ENCODE measurements at places on chromosomes 5 and 9. TPM values are rescaled to one million over a fixed set of nuclear protein-coding genes. Genes with fewer than 3 reads are reported as not detected.
A peak's percentile ranks its signal among the peaks of the same experiment; 100 is the strongest.

- no peak for DNase-seq
Measured at GRCh38 chr9:2972475-2972874, 128.6 kb upstream of the PUM3 start.

The PCDHGA8 gene
- 3.3 TPM for total RNA-seq

The FGF1 gene
- not detected for total RNA-seq

The EDIL3 gene
- 6.8 TPM for total RNA-seq

DNA sequence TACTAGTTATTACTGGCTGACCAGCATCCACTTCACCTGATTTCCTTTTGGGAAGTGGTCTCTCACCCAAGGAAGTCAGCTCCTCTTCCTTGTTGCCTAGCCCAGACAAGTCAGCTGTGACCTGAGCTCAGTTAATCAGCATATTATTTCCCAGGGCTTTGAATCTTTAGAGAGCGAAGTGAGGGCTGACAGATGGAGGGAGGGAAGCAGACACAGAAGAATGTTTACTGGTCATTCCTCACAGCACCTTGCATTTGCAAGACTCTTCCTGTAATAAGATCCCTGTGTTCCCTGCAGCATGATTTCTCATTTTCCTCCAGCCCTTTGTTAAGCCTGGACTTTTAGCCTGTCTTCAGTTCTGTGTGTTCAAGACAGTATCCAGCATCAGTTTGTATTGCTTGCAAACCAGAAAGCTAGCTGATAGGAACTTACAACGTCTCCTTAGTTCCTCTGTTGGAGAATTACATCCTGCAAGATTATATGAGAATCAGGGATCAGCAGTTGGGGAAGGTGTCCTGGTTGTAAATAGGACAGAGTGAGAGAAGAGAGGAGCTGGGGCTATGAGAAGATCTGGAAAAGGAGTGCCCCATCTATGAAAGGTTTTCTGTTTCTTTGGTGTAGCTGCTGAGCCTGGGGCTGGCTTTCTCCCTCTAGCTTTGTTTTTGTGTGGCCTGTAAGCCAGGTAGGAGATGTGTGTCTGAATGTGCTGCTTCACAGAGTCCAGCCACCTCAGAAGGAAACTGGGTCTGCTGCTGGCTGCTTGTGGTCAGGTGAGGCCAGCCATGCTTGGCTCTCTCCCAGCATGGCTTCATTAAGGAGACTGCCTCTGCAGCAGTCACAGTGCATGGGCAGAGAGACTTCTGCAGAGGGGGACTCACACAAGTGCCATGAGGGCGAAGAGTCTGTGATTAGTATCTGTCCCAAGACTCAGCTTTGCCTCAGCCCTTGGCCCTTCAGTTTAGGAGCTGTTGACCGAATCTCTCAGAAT lies 50.3 kb downstream of the MAN2A1 start:
- DNase-seq, result no peak

The ADAMTSL1 gene
- 11.5 TPM for total RNA-seq

- DNase-seq, result no peak
Measured at GRCh38 chr5:91140657-91141056, 242.5 kb downstream of the ARRDC3 start.

GRCh38 chr9:123373447-123373923 lies 17.5 kb downstream of the CRB2 start:
- DNase-seq, result no peak

- DNase-seq, result peak; percentile 62
Measured at GRCh38 chr9:108565651-108566378, 290.0 kb downstream of the ACTL7B start.

DNA sequence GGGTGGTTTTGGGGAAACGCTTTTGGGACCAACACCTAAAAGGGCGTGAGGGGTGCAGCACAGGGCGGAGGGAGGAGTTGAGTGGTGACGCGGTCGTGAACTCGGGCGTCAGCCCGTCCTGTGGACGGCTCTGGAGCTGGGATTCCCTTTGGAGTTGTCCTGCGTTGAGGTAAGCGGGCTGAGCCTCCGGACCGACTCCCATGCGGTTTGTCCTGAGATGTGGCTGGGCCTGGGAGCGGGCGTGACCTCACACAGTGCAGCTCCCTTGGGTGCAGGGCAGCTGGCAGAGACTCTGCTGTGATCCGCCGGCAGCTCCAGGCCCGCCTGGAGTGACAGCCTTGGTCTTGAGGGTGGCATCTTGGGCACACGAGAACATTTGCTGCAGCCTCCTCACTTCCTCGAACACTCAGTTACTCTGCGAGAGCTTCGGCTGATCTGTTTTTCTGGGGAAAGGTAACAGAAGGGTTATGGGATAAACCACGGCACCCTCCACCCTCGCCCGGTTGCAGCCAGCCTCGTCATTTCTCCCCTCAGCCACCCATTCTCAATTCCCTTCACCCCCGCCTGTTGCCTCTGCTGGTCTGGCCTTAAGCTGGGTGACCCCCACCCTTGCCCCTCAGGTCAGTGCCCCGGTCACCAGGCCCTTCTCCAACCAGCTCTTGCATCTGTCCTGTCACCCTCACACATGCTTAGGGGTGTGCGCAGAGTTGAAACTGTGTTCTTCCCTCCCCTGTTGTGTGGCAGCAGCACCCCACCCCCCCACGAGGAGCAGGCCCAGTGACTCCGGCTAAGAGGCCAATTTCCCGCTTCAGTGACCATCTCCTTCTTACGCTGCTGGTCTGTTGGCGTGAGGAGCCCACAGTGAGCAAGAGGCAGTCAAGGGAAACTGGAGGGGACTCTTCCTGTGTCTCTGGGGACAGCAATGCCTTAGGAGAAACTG lies 94.2 kb upstream of the COL5A1 start:
- no peak for DNase-seq

The SMARCA2 gene
- 283 TPM for total RNA-seq

The PDLIM4 gene
- total RNA-seq, result 33.9 TPM

GRCh38 chr5:111931655-111932054 lies 174.7 kb upstream of the NREP start:
- no peak for DNase-seq

DNA sequence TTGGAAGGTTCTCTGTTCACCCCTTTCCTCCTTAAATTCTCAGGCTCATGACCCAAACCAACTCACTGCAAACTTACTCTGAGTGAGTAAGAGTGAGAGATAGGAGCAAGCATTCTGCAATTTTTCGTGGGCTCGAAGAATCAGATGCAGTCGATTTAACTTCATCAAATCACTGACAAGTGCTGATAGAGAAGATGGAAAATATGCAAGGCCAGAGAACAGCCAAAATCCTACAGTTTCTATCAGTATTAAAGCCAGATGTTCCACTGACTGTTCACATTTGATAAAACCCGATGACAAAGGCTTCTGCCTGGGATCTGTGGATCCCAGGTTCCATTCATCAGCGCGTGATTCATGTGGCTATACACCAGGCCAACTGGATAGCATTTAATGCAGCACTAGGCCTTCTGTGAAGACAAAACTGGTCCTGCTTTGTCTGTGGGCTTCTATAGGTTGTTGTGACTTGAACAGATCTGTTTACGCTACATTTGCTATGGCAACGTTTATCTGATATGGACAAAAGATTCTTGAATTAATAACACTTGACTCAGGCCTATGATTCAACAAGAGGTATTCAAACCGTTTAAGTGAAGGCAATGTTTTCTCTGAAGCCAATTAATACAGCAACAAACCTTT lies 251.2 kb downstream of the NFIB start:
- no peak for DNase-seq

- no peak for DNase-seq
Measured at GRCh38 chr5:146626936-146627335, 110.9 kb upstream of the GPR151 start.

- peak; percentile 84 for DNase-seq
Measured at GRCh38 chr5:169139480-169140050, 161.4 kb downstream of the SLIT3 start.

DNA sequence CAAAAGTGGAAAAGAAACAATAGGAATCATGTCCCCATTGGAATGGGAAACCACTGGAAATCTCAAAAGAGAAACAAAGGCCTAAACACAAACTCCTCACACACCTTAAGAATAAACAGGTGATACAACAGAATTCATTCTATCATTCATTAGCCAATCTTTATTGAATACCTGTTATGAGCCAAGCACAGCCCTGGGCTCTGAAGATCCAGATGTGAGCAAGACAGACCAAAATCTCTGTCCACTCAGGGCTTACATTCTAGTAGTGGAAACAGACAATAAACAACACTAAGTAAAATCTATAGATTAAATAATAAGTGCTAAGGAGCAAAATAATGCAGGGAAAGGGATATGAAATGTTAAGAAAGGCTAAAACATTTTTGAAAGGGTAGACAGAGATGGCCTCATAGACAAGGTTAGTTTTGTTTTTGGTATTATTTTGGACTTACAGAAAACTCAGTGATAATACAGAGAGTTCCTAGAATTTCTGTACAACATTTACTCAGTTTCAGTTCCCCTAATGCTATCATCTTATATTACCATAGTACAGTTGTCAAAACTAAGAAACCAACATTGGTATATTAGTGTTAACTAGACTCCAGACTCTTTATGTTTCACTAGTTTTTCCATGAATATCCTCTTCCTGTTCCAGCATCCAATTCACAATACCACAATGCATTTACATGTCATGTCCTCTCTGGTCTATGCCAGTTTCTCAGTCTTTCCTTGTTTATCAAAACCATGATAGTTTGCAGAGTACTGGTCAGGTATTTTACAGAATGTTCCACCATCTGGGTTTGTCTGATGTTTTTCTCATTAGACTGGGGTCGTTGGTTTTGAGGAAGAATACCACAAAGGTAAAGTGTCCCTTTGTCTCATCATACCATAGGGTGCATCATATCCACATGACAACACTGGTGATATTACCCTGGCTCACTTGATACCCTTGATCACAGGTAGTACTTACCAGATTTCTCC lies 103.7 kb downstream of the SIL1 start:
- no peak for DNase-seq

The FGF10 gene
- total RNA-seq, result 12.8 TPM

Data from ureter (tissue), 1 donor.